Stimulated activated CD8-positive, alpha-beta memory T cell treated with anti-CD3 and anti-CD28 coated beads, Interleukin-15, amount 100 ng/mL, for 1 hour (primary cell): ENCODE measurements at places on chromosomes 6 and 20.

DNA sequence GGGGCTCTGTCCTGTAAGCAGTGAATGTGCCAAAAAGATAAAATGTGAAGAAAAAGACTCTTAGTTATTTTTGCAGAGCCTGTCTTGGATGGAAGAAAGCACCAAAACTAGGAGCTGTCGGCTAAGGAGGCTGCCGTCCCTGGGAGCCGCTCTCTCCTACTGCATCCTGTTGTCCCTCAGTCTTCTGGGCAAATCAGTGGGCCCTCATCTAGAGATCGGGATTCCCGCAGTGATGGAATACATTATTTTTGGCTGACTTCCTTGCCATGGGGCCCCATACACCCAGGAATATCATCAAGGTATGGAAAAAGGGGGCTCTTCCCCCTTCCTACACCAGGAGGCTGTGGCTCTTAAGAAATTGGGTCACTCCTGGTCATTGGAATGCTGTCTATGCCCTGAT lies 3.2 kb downstream of the TTLL2 start:
- no peak for DNase-seq

GRCh38 chr6:156437121-156437879 lies 339.9 kb upstream of the ARID1B start:
- no peak for DNase-seq

GRCh38 chr20:23186808-23187207 lies 100.7 kb upstream of the CD93 start:
- DNase-seq, result no peak

GRCh38 chr6:12751694-12752325 lies 35.2 kb downstream of the PHACTR1 start:
- no peak for DNase-seq

GRCh38 chr20:25402583-25402982 lies 4.9 kb upstream of the GINS1 start:
- no peak for DNase-seq

- no peak for DNase-seq
Measured at GRCh38 chr6:92044312-92044711, 1375.0 kb downstream of the EPHA7 start.

GRCh38 chr20:16352321-16352720 lies 220.9 kb downstream of the KIF16B start:
- DNase-seq, result no peak

DNA sequence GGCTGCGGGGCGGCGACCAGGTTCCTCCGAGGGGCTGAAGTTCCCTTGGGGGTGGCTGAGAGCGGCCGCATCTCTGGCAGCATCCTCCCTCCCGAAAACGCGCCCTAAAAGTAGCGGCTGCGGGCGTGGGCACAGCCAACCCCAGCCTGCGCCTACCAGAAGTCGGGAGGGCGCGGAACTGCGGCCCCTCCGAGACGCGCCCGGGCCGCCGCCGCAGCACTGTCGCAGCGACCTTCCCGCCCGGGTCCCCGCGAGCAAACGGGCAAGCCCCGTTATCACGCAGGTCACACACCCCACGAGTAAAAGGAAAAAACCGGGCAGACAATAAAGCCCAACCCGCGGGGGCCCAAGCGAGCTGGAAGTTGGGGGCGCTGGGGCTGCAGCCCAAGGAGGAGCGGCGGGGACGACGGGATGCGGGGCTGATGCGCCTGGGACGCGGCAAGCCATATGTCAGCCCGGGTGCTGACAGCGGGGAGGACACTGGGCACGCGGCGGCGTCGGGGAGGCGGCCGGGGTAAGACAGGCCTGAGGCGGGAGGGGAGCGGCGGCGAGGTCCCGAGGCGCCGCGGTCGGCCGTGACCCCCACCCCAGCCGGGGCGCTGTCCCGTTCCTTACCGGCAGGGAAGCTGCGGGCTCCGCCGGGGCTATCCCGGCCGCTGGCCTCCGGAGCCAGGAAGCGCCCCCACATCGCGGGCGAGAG lies 659 bp downstream of the CEP85L start:
- DNase-seq, result no peak

DNA sequence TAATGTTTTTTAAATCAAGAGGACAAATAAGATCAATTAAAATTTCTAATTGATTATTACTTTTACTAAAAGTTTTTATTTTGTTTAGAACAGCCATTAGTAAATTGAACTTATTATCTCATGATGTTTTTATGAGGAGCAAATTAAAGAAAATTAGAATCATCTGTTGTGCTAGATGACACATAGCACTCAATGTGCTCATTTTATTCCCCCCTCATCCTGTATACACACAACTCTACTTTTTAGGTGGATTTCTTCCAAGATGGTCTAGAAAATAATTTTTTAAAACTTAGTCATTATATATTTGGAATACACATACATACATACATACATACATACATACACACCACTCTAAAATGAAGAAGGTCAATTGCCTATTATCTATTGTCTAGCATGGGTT lies 29.3 kb upstream of the TSPYL1 start:
- DNase-seq, result no peak

GRCh38 chr6:129859524-129859923 lies 1.6 kb downstream of the TMEM244 start:
- no peak for DNase-seq
